CD4-positive, alpha-beta memory T cell (primary cell): ENCODE measurements at places on chromosomes 3 and 15.
A peak's percentile ranks its signal among the peaks of the same experiment; 100 is the strongest.

DNA sequence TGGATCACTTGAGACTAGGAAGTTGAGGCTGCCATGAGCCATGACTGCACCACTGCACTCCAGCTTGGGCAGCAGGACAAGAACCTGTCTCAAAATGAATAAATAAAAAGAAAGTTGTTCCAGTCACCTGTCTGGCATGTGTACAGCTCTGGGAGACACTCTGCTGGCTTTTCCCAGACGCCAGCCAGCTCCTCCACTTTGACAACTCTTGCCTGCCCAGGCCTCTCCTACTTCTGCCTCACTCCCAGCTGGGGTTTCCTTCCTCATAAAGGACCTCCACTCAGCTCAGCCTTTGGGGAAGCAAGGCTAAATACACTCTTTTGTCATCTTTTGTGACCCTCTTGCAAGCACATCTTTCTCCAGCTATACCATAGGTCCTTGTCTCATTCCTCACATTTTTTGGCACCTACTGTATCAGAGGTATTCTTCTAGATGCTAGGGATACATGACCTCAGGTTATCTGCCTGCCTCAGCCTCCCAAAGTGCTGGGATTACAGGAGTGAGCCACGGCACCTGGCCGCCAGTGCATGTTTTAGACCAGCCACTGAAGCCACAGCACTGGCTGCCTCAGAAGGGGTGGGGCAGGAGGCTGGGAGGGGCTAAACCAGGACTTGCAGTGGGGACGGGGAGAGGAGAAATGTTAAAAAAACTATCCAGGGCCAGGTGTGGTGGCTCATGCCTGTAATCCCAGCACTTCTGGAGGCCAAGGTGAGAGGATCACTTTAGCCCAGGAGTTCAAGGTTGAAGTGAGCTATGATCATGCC, 10.0 kb upstream of the ELP6 start:
- DNase-seq = no peak

- no peak for DNase-seq
These were observed 23.4 kb downstream of the CHRNA7 start for GRCh38 chr15:32053719-32054118.

- DNase-seq = no peak
These were observed 46.0 kb downstream of the PRICKLE2 start for GRCh38 chr3:64179249-64179648.

- DNase-seq = no peak
These were observed 390.3 kb upstream of the DPH6 start for GRCh38 chr15:35936284-35936683.

GRCh38 chr3:114490829-114491228, 197.0 kb downstream of the TIGIT start:
- DNase-seq = no peak

DNA sequence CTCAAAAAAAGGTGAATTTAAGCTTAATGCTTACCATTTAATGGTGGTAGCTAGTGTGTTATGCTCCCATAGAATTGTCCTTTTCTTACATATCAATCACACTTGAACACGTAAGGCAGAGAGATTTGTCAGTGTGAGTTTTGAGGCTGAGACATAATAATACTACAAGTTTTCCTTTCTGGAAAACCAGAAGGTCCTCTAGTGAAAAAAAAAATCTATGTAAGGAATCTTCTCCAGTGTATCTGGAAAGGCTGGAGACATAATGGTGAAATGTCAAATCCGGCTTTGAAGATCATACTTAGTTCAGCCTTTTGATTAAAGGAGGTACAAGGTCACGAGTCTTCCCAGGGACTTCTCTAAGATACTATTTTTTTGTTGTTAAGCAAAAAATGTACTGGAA, 3.4 kb downstream of the TSC22D2 start:
- DNase-seq = no peak

- no peak for DNase-seq
These were observed 385.3 kb downstream of the NTRK3 start for GRCh38 chr15:87871258-87871681.

GRCh38 chr15:80058851-80059785, at the start of gene ZFAND6:
TSS of gene ZFAND6 (plus strand) at chr15:80059676. CDS start at chr15:80120345, 60,669 bp downstream.
- peak; percentile 92 for DNase-seq

GRCh38 chr3:115475178-115476041, 147.9 kb upstream of the GAP43 start:
- no peak for DNase-seq

DNA sequence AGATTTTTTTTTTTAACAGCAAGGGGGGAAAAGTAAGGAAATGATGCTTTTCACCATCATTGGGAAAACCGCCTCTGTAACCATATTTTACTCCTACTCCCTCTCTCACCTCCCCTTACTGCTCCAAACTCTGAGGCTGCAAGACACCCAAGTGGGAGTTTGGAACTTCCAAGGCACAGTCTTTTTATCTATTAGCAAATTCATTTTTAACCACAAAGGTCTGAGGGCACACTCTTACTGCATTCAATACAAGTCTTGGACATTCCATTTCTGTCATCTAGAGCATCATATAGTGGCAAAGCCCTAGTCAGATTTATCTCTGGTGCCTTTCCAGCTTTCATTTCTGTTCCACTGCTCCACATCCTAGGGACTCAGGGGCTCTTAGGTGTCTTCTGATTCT, 13.2 kb downstream of the FAM162A start:
- no peak for DNase-seq
